ENCODE measurements at places on chromosomes 3 and 15. TPM values are rescaled to one million over a fixed set of nuclear protein-coding genes. Genes with fewer than 3 reads are reported as not detected.

Gene SRGAP3
- 2.2 TPM for total RNA-seq

Gene LRRC31
- total RNA-seq, result not detected

Gene TMEM212
- not detected for total RNA-seq

Gene NRROS
- 0.52 TPM for total RNA-seq

Gene GOLGA6D
- total RNA-seq, result not detected

Gene CORO2B
- 11.9 TPM for total RNA-seq

Gene PLIN1
- 0.72 TPM for total RNA-seq

Gene IREB2
- 12.7 TPM for total RNA-seq

Gene ZPLD1
- not detected for total RNA-seq

Gene AADAC
- 1.3 TPM for total RNA-seq

Gene FRMD4B
- total RNA-seq, result 3.0 TPM

Gene CLDN16
- total RNA-seq, result not detected

Gene CCR9
- not detected for total RNA-seq

Gene NAALADL2
- 2.4 TPM for total RNA-seq

Gene ACAN
- 0.13 TPM for total RNA-seq

Gene CADPS
- total RNA-seq, result 1.9 TPM

Gene RHOV
- total RNA-seq, result not detected
